ENCODE measurements at places on chromosomes 1 and 21.
A peak's percentile ranks its signal among the peaks of the same experiment; 100 is the strongest.

DNA sequence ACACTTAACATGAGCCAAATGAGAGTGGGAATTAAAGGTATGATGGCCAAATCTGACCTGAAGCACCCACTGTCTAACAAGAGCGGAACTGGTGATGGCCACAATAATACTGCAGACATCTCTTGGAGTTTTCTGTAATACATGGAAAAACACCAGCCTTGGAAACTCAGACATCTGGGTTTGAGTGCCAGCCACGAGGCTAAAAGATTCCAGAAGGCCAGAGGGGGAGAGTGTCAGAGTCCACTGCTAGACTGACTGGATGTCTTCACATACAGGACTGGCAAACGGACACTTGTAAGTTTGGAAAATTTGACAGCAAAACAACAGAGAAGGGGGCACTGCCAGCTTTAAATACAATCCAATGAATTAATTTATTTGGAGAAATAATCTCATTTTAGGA is 175.1 kb downstream of the ADSS2 start:
- no peak for DNase-seq

DNA sequence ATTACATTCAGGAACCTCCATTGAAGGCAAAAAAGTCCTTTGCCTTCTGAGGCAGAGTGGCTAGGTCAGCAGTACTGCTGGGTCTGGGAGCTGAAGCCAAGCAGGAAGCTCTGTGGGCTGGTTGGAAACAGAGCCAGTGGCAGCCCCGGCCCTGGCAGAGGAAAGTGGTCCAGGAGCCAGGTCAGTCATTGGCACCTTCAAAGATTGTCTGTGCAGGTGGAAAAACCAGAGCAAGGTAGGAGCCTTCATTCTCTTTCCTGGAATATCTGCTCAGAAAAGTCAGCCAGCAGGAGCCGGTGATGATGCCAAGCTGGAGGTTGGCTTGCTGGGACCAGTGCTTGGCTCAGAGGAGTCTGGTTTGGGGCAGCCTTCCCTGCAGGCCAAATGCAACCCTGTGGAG is 12.5 kb upstream of the DISP3 start:
- no peak for DNase-seq

GRCh38 chr21:38242061-38242460 is 14.7 kb upstream of the KCNJ15 start:
- peak; percentile 43 for DNase-seq

GRCh38 chr1:86346388-86346787 is 49.7 kb downstream of the ODF2L start:
- no peak for DNase-seq

GRCh38 chr1:100482167-100482566 is 55.8 kb upstream of the GPR88 start:
- no peak for DNase-seq

- DNase-seq = no peak
Measured at GRCh38 chr1:203512517-203512847, 18.5 kb downstream of the OPTC start.

DNA sequence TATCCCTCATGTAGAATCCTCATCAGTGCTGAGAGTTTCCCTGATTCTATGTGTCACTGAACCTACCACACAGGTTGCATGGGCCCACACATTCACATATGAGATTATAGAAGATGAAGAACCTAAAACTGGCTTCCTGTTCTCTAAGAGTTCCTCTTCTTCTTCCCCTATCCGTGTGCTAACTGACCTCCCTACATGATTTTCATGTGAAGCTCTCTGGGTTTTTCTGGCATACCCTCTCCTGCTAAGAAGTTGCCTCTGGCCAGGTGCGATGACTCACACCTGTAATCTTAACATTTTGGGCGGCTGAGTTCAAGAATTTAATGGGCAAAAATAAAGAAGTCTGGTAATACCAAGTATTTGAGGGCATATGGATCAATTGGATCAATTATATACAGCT is 5.5 kb upstream of the CD244 start:
- peak; percentile 39 for DNase-seq

DNA sequence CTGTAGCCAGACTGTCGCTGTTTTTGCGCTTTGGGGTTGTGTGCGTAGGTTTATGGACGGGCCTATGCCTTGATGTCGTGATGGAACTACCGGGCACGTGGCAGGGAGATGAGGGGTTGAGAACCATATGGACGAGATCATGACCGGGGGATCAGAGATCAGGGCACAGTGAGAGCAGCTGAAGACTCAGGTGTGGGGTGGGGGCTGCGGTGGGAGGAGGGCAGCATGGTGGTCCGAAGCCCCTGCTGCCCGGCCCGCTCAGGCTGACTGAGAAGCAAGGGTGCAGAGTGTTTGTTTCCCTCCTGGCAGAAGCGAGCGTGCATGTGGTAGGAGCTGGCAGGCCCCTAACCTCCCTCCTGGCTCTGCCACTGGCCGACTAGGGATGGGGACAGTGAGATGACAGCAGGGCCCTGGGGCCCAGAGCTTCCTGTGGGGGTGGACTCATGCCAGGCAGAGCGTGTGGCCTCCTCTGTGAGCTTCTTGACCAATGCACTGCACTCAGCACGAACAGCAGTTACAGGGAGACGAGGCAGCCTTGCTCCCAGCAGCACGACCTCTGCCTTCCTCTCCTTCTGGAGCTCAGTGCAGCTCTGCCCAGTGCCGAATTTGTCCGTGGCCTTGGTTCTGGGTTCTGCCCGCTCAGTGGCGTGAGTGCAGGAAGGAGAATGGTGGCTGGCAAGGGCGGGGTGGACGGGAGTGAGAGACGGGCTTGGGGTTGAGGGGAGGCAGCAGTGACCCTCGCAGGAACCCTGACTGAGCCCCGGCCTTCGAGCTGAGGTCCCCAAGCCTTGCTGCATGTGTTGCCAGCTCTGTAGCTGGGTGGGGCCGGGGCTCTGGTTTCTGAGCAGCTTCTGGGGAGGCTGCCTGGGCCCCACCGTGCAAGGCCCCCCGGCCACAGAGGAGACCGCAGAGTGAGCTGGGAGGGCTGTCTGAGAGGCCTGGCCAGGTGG is 22.2 kb upstream of the LRRC3 start:
- DNase-seq = no peak

GRCh38 chr1:230326971-230327891 is 98.9 kb downstream of the PGBD5 start:
- no peak for DNase-seq

GRCh38 chr1:43572538-43572937 is 41.9 kb downstream of the PTPRF start:
- no peak for DNase-seq

GRCh38 chr1:198007687-198008607 is 90.8 kb downstream of the LHX9 start:
- DNase-seq = no peak

GRCh38 chr1:109642626-109643025 is 13.3 kb upstream of the GSTM4 start:
- no peak for DNase-seq

- DNase-seq = peak; percentile 90
Measured at GRCh38 chr1:223712194-223712849, at the start of gene CAPN2. Gene CAPN2 (plus strand): TSS chr1:223712539. CDS start chr1:223712641, 102 bp downstream.

DNA sequence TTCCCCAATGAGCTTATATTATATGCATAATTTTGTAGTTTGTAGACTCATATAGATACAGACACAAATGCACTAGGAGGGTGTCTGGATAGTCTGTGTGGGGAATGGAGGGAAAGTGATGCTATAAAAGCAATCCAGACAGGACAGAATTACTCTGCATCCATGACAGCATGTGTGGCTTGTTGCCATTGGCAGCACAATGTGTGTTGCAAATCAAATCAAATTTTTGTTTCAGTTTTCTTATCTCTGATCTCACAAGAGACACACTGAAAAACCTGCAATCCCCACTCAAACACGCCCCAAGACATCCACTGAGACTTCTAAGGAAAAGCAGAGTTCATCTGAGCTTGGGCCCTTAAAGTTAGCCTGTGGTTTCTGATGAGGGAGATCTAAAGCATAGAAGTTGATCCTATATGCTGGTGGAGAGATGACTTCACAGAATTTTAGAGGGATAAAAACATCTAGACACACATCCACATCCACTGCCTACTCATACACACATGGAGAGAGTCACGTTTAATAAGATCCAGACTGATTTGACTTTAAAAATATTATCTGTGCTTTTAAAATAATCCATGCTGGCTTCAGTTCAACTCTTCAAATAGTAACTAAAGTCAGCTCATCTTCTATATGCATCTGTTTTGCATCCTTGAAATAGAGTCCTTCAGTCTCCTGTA is 313.0 kb upstream of the PLXNA2 start:
- DNase-seq = no peak

DNA sequence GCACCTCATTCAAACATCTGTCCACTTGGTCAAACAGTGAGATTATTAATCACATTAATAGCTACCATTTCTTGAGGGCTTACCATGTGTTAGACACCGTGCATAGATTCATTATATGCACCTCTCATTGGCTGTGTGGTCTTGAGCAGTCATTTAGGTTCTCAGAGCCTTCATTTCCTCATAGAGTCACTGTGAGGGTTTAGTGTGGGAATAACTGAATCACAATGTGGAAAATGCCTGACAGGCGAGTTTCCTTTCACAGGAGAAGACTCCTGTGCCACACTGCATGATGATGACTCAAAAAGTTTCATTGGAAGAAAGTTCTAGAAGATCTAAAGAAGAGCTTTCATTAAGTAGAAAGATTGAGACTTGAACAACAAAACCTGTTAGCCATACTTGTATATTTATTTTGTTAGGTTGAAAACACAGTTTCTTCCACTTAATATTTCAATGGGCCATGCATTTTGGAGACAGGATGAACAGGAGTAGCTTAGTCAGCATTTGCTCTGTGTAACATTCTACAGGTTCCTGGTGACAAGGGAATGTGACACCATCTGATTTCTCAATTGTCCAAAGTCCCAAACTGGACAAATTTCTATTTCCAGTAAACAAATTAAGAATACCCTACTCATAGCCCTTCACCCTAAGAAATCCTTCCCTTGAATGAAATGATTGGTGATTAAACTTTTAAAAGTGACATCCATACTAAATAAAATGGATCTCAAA is 45.7 kb downstream of the FYB2 start:
- no peak for DNase-seq

DNA sequence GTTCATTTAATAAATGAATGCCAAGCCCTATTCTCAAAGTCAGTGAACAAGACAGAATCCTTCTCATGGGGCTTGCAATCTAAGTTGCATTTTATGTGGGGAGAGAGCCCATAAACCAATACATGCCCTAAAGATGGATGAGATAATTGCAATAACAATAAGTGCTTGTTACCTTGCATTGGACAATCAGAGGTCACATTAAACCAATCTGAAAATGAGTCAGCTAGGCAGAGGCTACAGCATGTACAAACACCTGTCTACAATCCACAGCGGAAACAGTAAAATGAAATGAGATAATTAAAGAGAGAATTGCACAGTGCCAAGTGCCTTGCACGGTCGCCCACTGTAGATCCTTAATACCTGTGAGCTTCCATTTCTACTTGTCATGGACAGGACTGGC is 7.4 kb upstream of the IGFN1 start:
- no peak for DNase-seq

DNA sequence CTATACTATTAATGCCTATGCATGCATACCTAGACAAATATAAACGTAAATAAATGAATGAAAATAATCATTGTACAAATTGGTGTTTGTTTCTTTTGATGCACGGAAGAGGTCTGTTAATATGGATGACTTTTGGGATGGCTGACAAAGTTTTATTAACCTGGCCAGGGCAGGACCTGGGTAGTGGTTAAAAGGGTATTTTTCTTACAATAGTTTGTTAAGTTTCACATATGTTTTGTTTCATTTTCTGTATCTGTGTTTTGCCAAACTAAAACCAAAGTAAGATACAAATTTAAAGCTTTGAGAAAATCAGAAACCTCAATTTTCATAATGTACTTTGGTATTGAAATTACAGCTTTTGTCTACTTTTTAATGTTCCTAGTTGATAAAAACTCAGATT is 222.7 kb upstream of the OLFM3 start:
- DNase-seq = no peak

GRCh38 chr1:10613340-10613739 is 138.6 kb downstream of the PEX14 start:
- no peak for DNase-seq

- DNase-seq = no peak
Measured at GRCh38 chr1:32864375-32865019, 6.2 kb downstream of the FNDC5 start.

- no peak for DNase-seq
Measured at GRCh38 chr1:165010418-165011070, 346.0 kb downstream of the LMX1A start.

- DNase-seq = no peak
Measured at GRCh38 chr1:112219267-112219666, 176.7 kb upstream of the CTTNBP2NL start.

Data from trophoblast cell (in vitro differentiated cells and primary cell).